ENCODE measurements at places on chromosomes 4 and X.
A peak's percentile ranks its signal among the peaks of the same experiment; 100 is the strongest.

DNA sequence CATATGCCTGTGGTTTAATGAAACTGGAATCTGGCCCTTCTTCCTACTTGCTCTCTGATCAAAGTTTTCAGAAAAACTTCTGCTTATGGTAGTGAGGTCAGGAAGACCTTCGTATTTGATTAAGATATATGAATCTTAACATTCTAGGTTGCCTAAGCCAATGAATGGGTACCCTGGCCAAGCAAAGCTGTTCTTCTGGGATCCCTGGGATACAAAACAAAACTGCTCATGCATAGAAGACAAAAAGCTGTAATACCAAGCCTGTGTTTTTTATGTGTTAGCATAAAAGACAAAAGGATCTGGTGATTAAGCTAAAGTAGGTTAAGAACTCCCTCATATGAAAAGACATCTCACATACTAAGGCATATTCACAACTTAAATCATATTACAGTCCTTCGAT lies 21.6 kb downstream of the ANKRD17 start:
- DNase-seq = no peak

DNA sequence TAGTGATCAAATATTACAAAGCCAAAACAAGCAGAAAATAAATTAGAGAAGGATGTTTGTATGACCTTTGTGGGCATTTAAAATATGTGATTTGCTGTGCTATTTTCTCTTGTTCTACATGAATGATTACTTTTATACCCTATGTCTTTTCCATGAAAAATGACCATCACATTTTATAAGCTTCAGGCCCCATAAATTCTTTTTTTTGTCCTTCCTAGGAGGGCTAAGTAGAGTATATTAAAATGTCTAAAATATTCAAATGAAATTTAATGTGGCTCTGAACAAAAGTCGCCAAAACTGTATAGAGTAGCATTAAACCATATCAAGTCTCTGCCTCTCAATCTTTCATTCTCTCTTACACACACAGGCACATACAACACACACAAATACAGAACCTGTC lies 15.9 kb upstream of the EMCN start:
- no peak for DNase-seq

- no peak for DNase-seq
These were observed 12.2 kb upstream of the RBPJ start for GRCh38 chr4:26308568-26308967.

GRCh38 chr4:71126719-71127118 lies 133.3 kb downstream of the DCK start:
- DNase-seq = no peak

- DNase-seq = no peak
These were observed 1.5 kb upstream of the IL13RA2 start for GRCh38 chrX:115018944-115019343.

- no peak for DNase-seq
These were observed 67.5 kb upstream of the CLDN34 start for GRCh38 chrX:9899640-9900111.

- peak; percentile 41 for DNase-seq
These were observed 63.6 kb downstream of the STARD8 start for GRCh38 chrX:68710870-68711576.

GRCh38 chrX:110167952-110168451 lies 149.9 kb downstream of the AMMECR1 start:
- peak; percentile 79 for DNase-seq

DNA sequence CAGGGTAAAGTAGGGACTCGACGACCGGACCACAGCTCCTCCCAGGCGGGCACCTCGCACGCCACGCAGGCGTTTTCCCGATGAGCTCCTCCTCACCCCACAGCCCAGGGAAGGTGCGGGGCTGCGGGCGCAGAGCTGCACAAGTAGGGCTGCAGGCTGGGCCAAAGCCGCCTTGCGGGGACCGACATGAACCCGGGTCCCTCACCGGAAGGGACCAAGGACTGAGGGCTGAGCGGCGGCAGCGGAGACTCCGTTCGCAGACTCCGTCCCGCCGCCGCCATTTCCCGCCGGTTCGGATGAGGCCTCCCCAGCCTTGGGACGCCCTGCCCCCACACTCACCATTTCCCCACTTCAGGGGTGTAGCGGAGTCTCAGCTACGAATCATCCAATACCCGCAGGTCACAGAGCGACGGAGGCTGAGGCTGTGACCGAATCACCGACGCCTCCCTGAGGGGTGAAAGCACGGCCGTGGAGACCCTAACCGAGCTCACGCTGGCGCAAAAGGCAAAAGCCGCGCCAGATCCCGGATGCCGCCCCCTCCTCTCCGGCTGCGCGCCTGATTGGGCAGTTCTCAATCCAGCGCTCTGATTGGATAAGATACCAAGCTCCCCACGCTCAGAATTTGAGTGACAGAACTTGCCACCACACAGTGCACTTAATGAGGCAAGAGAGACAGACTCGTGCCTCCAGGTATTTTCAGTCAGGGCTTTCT lies at the start of gene ZNF732:
TSS of gene ZNF732 (minus strand) at position 506 of the 712 bp plus-strand sequence. CDS start at position 342, 164 bp downstream.
- DNase-seq = no peak

DNA sequence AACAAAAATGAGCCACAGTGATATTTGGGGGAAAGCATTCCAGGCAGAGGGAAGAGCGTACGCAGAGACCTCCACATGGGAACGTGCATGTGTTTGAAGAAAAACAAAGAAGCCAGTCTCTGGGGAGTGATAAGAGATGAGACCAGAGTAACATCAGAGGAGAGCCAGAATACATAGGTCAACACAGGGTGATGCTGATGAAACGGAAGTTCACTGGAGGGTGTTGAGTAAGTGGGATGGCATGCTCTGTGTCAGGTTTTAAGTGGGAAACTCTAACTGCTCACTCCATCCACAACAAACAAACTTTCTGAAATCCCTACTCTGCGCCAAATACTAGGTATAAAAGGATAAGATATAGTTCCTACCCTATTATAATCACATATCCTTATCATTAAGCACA lies 110.0 kb downstream of the ARHGAP6 start:
- DNase-seq = no peak

DNA sequence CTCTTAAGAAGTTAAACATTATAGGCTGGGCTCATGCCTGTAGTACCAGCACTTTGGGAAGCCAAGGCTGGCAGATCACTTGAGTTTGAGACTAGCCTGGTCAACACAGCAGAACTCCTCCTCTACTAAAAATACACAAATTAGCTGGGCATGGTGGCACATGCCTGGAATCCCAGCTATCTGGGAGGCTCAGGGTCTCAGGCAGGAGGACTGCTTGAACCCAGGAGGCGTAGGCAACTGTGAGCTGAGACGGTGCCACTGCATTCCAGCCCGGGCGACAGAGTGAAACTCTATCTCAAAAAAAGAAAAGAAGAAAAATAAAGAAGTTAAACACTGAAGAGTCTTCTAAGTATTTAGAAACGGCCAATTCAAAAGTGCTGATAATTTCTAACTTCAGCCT lies 164.3 kb upstream of the GALNTL6 start:
- no peak for DNase-seq

DNA sequence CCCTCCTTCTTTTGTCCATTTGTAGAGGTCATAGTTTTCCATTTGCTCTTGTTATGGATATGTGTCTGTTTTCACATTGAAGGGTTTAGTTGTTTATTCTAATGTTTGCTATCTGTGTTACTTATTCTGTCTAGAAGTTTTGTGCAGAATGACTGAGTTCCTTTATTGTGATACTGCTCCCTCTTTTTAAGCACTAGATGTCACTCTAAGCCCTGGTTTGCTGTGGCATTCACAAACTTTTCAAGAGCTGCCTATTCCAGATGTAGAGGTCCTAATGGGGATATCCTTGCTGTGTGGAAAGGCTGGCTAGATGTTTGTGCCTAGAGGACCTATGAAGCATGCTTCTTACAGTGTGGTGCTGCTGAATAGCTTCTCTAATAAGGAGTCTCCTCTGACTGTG lies 338.6 kb downstream of the SPIN4 start:
- no peak for DNase-seq

GRCh38 chrX:104135677-104136076 lies 21.1 kb downstream of the SLC25A53 start:
- no peak for DNase-seq

Measured in hematopoietic multipotent progenitor cell treated with erythropoietin and hydrocortisone succinate and interleukin-3 and kit ligand, for 8 days (in vitro differentiated cells).